ENCODE measurements at places on chromosomes 7 and 10.

- peak; percentile 75 for DNase-seq
Measured at GRCh38 chr10:72834183-72834825, 59.2 kb upstream of the OIT3 start.

GRCh38 chr7:96827701-96828100 is 118.1 kb upstream of the SEM1 start:
- no peak for DNase-seq

DNA sequence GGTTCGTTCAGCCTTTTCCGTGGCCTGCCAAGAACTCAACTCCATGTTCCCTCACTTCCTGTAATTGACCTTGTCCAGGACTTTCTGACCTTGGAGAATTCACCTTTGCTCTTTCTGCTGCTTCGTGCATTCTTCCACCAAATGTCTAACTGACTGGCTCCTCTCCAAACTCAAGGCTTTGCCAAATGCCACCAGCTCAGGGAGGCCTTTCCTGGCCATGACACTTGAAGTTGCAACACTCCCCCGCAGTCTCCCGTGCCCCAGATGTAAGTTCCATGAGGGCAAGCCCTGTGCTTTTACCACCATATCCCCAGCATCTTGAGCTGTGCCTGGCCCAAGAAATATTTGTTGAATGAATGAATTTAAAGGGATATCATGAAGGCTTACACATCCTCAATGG is 238.4 kb downstream of the ARHGAP21 start:
- DNase-seq, result no peak

GRCh38 chr7:27105301-27106031 is 3.0 kb upstream of the HOXA2 start:
- DNase-seq, result no peak

GRCh38 chr7:99842926-99843325 is 15.1 kb downstream of the CYP3A43 start:
- DNase-seq, result no peak

DNA sequence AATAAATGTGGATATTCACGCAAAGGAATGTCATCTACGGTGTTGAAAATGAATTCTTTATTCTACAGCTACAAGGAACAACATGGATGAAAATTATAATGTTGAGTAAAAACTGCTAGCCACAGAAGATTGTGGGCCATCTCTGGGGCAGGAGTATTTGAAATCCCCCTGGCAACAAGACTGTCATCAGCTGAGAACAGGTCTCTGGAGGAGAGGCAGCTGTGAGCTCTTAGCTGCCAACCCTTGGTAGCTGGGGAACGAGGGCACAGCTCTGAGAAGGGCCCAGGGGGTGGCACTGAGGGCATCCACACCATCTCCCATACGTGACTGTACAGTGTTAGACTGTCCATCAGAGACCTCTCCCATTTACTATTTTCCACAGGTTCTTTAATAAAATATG is 340.1 kb upstream of the MGMT start:
- no peak for DNase-seq

DNA sequence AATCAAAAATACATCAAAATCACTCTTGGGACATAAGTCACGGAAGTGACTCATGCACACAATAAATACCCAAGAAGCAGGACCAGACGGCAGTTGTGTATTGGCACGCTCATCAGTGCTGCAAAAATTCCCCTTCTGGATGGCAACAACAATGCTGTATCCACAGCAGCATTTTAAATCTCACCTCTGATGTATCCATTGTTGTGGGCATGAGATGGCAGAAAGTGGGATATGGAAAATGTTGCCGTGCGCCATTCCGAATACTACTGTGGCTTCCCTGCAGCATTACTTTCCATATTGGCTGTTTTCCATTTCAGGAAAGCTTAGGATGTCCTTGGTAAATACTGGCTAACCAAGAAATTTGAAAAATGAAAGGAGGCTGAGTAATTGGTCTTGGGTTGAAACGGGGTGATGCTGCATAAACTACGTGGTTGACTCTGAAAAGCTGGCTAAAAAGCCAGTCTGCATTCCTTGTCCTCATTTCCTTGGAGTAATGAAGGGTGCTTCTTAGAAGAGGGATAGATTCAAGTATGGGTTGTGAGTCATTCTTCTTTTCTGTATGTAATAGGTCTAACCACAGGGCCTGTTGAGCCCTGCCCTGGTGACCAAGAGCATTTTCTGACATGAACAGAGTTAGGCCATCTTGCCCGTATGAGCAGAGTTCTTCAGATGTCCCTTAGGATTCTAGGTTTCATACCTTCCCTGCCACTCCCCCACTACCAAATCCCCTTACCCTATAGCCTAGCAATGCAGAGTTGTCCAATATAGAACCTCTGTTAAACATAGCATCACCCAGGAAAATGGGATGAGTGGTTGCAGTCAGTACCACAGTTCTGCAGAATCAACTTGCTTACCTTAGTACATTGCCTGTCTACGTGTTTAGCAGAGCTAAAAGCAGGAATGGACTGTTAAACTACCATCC is 36.3 kb upstream of the TOMM7 start:
- no peak for DNase-seq

GRCh38 chr10:116198676-116199035 is 74.3 kb downstream of the GFRA1 start:
- no peak for DNase-seq

DNA sequence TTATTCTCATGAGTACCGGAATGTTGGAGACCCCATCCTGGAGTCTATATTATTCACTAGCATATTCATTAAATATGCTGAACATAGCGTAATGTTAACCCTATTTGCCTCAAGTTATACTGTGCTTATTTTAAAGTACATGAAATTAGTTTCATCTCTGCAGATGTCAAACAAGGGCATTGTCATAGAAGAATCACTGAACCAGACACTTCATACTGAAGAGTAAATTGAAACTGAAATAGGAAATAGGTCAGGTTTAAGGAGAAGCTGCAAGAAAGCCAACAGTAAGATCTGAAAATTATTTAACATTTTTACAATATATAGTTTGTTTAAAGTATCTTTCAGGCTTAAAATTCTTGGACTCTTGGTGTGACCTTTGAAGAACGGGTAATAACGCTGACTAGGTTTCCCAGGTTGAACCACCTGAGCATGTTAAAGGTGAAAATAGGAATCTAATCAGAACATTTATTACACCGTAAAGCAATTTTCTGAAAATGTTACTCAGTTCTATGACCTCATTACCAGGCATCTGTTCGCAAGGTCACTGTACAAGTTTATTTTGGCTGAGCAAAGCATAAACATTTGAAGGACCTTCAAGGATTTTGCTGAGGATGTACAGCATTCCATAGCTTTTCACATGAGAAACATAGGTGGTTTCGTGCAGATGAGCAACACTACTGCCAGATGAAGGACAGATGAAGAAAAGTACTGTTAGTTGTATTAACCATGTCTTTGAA is 82.7 kb downstream of the REEP3 start:
- no peak for DNase-seq

DNA sequence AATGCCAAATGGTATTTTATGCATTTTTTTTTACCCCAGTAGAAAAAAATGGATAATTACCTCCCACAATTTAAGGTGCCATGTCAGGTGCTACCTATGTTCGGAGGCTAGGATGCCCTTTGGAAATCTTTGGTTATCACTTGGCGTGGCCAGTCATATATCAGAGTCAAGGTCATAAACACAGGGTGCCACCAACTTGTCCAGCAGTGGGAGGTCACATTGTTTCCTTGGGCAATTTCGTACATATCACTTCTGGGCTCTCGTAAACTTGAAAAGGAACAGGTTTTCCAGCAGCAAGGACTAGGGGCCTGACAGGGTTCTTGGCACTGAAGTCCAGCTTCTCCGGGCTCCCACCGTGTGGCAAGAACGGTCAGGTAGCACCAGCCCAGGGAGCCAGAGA is 48.0 kb upstream of the BHLHA15 start:
- DNase-seq, result no peak

DNA sequence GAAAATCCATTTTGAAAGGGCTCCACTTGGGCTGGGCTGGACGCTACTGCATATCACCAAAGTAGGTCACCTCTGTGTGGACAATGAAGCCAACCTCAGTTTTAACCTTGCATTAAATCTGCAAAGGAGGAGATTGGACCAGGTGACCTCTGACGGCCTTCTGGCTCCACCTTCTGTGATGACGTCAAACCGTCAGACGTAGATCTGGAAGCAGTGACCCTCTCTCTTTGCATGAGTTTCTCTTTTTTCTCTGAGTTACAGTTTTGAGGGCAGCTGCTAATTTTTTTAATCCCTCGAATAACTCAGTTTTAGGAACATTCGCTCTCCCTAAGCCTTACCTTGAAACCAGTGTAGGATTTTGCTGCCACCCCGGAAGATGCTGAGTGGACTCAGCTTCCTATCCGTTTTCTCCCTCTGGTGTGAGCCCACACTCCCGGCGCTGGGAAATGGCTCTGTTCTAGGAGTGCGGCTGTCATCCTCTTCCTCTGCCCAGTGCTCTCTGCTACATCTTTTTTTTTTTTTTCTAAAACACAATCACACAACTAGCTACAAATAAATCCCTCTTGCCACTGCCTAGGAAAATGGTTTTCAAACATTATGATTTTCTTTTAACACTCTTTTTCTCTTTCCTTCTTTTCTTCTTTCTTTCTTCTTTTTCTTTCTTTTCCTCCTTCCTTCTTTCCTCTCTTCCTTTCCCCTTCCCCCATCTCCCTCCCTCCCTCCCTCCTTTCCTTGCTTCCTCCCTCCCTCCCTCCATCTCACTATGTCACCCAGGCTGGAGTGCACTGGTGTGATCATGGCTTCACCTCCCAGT is 27.7 kb upstream of the NMT2 start:
- no peak for DNase-seq

- no peak for DNase-seq
Measured at GRCh38 chr10:32123021-32123420, 66.8 kb upstream of the KIF5B start.

- no peak for DNase-seq
Measured at GRCh38 chr10:71893920-71894319, 42.9 kb upstream of the PSAP start.

DNA sequence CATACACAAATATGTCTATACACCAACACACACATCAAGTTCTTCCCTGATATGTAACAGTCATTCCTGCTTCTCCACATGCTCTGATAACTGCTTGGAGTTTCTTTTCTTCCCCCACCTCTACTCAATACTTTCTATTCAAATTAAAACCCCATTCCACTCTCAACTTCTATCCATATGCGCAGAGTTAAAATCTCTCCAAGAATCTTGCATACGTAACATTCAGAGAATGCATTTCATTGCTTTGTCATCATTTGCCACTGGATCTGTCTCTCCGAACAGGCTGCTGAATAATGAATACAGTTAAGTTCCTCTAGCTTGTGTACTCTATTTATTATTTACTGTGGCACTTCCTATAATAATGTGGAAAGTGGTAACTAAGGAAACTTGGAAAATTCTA is 68.8 kb downstream of the DGKB start:
- no peak for DNase-seq

DNA sequence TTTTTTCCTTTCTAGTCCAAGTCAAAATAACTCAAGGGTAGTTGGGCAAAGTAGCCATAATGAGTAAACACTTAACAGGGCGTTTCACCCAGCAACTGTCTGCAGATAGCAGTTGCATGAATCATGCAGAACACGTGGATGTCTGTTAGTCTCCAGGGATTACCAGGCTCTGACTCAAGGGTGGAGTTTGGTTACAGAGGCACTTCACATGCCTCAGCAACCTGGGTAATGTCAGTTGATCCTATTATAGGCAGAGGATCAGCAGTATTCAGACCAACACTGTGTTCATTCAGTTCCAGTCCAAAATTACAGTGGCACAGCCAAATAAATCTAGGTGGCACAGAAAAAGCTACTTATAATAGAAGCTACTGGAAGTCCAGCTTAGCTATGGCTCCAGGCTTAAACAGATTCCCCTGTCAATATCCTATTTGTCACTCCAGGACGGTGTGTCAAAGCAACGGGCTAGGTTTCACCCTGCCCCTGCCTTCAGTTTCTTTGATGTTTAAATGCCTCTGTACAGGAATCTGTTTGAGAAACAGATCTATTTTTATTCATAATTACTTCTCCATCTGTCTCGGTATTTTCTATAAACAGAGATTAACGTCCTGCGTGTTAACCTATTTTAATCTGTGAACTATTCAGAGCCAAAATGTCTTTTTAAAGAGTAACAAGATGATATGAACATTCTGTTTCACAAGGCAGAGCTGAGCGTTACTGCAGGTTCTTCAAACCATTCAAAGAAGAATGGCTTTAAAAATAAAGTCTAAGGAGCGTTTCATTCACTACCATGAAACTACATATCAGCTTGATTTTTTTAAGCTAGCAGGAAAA is 162.6 kb upstream of the AKR1E2 start:
- DNase-seq, result peak; percentile 74

- DNase-seq, result no peak
Measured at GRCh38 chr10:71191551-71192076, 20.8 kb upstream of the UNC5B start.

GRCh38 chr10:20486791-20487190 is 410.3 kb downstream of the NEBL start:
- no peak for DNase-seq

DNA sequence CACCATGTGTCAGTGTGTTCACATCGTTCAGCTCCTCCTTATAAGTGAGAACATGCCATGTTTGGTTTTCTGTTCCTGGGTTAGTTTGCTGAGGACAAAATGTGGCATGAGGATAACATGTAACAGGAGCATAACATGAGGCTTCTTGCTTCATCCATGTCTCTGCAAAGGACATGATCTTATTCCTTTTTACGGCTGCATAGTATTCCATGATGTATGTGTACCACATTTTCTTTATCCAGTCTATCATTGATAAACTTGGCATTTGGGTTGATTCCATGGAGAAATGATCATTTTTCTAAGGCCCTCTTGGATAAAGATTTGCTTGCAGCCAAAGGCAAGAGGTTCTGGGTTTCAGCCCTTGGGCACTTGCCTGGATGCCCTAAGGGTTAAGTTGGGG is 128.5 kb upstream of the ZEB1 start:
- no peak for DNase-seq

DNA sequence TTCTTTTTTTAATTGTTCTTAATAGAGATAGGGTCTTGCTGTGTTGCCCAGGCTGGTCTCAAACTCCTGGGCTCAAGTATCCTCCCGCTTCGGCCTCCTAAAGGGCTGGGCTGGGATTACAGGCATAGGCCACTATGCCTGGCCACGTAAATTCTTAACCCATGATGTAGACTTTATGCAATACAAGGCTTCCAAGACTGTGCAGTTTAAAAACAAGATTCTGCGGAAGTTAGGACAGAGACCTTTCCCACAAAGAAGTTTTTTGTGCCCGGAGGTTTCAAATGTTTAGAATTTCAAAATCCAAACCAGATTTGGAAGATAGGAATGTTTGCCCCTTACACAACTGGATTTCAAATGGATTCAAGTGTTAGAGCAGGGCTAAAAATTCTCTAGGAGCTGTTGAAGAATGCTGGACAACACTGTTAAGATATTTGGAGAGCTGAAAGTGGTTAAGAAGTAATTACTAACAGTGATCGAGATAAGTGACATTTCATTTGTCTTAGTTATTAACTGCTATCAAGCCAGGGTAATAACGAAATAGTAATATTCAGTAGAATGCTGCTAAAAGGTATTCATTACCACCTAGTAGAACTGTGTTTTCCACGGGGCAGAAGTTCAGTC is 7.4 kb downstream of the APBB1IP start:
- DNase-seq, result no peak

GRCh38 chr7:32661929-32662328 is 166.6 kb downstream of the AVL9 start:
- no peak for DNase-seq

- no peak for DNase-seq
Measured at GRCh38 chr10:44958898-44959246, 730 bp upstream of the RASSF4 start.

GRCh38 chr10:4086131-4086898 is 301.3 kb upstream of the KLF6 start:
- DNase-seq, result no peak

Data from femur (tissue), 1 donor.